ENCODE measurements at places on chromosomes 2 and 18.
A peak's percentile ranks its signal among the peaks of the same experiment; 100 is the strongest.

- DNase-seq, result no peak
Observed at GRCh38 chr2:46861916-46862315, 53.7 kb downstream of the MCFD2 start.

DNA sequence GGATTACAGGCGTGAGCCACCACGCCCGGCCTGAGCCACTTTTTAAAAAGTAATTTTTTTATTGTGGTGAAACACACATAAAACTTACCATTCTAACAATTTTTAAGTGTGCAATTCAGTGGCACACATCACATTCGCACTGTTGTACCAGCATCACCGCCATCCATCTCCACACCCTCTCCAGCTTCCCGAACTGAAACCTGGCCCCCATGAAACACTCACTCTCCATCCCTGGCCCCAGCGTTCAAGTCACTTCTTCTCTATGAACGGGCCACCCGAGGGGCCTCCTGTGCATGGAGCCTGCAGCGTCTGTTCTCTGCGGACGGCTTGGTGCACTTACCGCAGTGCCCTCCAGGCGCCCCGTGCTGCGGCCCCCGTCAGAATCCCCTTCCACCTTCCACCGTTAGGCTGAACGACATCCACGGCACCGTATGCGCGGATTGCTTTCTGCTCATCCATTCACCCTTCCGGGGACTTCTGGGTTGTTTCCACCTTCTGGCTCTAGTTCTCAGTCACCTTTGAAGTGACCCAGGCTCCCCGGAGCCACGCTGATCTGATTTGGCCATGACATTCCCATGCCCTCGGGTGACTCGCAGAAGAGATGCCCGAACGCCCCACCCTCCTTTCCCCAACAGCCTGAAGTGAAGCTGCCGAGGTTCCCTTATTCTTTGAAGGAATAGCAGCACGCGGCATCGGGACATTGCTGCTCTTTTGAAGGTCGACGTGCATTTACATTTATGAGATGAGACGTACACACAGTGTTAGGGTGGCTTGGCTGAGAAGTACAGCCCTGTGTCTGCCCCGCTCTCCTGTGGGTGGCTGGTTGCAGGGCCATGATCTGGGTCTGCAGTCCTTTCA, 134.4 kb downstream of the MBP start:
- DNase-seq, result no peak

- no peak for DNase-seq
Observed at GRCh38 chr2:140257692-140258300, 1477.6 kb upstream of the NXPH2 start.

DNA sequence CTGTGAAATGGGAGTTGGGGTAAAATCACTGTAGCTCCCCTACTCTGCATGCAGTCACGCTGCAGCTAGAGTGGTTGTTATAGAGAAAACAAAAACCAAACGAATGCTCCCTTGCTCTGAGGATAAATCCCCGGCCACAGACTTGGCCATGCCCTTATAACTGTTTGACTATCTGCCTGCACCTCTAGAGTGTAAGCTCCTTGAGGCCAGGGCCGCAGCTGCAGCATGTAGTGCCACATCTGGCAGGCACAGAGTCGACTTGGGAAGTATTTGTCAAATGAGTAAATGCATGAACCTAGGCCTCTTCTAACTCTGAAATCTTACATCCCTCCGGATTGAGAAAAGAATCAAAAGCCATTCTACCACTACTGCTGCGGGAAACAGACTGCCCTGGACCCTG, 35.9 kb downstream of the KCNIP3 start:
- DNase-seq, result no peak

GRCh38 chr2:176934869-176935415, 277.7 kb upstream of the HNRNPA3 start:
- no peak for DNase-seq

GRCh38 chr2:24231461-24231881, 56.6 kb downstream of the FAM228A start:
- DNase-seq, result no peak

GRCh38 chr2:64524604-64525316, 632 bp downstream of the AFTPH start:
- DNase-seq, result peak; percentile 67

DNA sequence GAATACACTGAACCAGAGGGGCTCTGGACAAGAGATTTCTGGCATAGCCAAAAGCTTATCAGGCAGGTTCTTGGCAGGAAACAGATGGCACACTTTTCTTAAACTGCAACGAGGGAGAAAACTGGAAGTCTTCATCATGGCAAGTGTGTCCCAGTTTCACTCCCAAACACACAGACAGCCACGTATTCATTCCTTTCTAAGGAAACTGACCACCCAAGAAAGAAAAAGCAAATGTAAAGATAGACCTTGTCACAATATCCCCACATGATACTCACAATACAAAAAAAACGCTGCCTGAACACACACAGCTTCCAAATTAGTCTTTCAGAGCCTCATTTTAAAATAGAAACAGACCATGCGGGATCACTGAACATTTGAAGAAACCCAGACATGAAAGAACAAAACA, 40.6 kb upstream of the RTTN start:
- DNase-seq, result no peak

GRCh38 chr2:11166476-11166875, 11.2 kb downstream of the SLC66A3 start:
- DNase-seq, result no peak

- DNase-seq, result no peak
Observed at GRCh38 chr2:142918624-142919023, 41.2 kb downstream of the KYNU start.

DNA sequence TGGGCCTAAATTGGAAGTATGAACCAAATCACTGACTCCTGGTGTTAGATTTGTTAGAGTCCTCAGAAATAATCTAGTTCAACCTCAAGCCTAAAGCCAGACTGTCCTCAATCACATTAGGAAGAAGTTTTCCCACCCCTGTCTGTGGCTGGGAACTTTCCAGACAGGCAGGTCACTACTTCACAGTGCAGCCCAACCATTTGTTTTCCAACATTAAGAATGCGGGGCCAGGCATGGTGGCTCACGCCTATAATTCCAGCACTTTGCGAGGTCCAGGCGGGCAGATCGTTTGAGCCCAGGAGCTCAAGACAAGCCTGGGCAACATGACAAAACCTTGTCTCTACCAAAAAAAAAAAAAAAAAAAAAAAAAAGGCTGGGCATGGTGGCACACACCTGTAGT, 5.5 kb upstream of the OSBPL1A start:
- DNase-seq, result no peak

DNA sequence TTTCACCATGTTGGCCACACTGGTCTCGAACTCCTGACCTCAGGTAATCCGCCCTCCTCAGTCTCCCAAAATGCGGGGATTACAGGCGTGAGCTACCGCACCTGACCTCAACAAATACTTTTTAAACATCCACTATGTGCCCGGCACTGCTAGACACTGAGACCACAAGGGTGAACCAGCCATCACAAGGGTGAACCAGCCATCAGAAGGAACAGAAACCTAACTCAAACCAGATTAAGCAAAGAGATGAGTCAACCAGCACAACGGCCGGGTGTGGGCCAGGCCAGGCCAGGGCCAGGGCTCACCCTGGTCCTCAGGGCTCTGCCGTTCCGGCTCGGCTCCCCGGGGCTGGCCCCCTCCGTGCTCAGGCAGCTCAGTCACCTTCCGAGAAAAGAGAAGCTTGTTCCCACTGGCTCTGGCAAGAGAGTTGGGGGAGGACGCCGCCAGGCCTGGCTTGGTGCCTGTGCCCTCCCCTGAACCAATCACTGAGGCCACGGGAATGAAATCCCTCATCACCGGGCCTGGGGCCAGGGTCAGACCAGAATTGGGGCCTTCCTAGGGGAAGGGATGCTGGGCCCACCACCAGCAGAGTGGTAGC, 4.4 kb downstream of the TEX44 start:
- no peak for DNase-seq
